Stimulated activated memory B cell treated with anti-CD40 and anti-IgM and Interleukin-4, amounts not matched to agents 10 μg/mL and 1 μg/mL and 100 μg/mL, for 72 hours (primary cell): ENCODE measurements at places on chromosomes 1 and 21.
A peak's percentile ranks its signal among the peaks of the same experiment; 100 is the strongest.

GRCh38 chr1:31707711-31708110, 3.9 kb upstream of the COL16A1 start:
- no peak for ATAC-seq

- no peak for ATAC-seq
These were observed 139.9 kb downstream of the PROX1 start for GRCh38 chr1:214127705-214128104.

DNA sequence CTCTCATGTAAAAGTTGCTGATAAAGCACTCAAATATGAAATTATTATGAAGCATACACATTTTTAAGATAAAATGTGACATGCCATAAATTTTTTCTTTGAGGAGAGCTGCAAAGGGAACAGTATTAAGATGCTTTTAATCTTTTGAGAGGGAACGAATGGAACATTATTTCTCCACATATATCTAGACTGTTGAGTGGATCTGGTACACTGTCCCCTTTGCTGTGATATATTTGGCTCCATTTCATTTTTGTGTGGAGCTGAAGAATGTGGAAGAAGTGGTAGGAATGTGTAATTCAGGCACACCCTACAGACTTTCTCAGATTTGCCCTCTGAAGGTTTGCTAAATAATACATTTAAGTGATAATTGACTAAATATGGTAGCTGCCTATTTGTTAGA, 31.7 kb downstream of the PGM1 start:
- no peak for ATAC-seq

DNA sequence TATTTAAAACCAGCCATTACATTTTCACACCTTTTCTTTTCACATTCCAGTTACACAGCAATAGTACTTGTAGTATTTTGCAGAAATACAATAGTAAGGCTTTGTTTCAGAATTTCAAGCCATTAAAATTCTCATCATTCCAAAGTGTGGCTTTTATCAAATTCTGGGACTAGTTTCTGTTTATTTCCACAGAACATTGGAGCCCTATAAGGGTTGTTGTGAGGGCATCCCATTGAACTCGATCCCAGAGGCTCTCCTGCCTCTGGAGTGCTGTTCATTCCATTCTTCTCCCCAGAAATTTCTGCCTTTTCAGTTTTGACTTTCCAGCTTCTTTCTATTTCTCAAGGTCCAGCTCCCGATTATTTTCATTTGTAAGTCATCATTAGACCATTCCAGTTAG, 645.5 kb downstream of the ADGRL2 start:
- no peak for ATAC-seq

GRCh38 chr21:32083197-32083596, 195.7 kb downstream of the MIS18A start:
- no peak for ATAC-seq

DNA sequence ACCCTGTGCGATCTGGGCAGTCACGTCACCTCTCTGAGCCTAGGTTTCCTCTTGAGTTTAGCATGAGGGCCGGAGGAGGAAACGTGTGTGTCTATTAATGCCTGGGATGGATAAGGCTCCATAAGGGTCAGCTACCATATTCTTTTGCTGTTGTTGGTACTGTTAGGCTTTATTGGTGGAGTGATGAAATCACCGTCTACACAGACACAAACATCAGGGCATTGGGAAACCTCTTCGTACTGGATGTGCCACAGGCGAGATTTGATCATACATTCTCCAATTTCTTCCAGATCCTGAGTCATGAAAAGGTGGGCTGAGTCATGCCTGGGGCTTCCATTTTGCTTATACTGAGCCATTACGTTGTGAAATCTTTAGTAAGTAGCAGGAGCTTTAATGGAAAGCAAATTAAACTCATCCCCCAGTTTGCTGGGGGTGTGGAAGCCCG, 24.9 kb upstream of the GRHL3 start:
- no peak for ATAC-seq

- no peak for ATAC-seq
These were observed 130.8 kb upstream of the SGIP1 start for GRCh38 chr1:66403007-66403731.

DNA sequence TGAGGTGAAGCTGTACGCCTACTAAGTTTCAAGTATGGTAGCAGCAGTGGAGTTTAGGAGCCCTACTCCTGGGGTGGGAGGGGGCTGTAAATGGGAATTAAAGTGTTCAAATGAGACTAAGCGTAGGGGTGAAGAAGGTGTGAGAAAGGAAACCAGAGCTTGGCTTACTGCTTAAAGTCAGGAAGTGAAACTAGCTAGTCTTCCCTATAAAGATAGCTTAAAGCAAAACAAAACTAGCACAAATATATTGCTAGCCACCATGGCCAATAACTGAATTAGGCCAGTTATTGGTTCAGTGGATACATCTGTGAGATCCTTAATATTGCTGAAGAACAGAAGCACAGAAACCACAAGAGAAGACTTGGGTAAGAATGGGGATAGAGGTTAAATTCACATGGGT, 492.2 kb upstream of the PKN2 start:
- peak; percentile 86 for ATAC-seq

DNA sequence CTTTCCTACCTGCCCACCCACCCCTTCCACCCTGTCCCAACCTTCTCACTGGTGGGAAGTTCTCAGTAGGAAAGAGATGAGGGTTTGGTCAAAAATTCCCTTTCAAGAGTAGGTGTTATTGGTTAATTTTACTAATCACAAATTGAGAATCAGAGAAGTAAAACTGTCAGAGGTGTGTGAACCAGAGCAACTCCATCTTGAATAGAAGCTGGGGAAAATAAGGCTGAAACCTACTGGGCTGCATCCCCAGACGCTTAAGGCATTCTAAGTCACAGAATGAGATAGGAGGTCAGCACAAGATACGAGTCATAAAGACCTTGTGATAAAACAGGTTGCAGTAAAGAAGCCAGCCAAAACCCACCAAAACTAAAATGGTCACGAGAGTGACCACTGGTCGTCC, 11.5 kb downstream of the PLA2G2D start:
- no peak for ATAC-seq

DNA sequence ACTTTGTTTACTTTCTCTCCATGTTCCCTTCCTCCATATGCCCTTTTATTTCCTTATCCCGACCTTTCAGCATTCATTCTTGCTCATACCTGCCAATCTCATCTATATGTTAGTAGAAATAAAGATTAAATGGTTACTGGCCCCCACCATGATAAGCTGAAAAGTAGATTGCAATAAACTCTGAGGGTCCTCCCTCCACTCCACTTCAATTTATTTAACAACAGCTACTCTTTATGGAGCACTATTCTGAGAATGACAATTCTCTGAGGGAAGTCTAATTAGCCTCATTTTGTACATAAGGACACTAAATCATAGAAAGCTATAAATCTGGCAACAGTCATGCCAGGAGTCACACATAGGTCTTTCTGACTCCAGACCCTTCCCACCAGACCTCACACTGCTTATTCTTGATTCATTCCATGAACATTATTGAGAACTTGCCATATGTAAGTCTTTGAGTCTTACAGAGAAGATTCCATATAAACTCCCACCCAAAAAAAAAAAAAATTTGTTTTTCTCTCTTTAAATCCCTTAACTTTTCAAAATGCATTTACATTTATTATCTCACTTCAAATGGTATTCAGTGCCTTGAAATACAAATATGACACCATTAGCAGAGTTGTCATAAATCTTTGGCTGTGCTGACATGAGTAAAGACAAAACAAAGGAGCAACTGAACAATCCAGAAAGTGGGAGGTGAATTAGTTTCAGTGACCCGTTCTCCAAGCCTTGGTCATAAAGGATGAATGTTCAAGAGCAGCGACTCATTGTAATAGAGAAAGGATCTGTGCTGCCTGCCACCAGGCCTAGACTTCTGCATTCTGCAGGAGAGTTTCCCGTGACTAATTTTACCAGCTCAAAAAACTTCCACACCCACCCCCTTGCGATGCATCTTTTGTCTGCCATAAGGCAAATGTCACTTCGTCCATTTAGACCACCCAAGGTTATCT, 28.5 kb downstream of the PALMD start:
- ATAC-seq, result no peak

DNA sequence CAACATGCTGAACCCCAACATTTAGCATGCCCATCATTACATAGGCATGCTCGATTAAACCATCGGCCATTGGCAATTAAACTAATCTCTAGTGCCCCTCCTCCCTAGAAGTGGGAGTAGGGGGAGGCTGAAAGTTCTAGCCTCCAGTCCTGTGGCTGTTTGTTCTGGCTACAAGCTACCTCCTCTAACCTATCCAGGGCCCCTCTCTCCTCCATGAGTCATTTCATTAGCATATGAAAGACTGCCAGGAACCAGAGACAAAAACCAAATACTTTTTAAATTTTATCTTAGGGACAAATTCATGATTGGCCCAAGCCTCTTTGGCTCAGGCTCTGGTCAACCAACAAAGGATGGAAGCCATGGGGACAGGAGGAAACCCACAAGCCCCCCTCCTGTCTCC, 231.1 kb downstream of the CACNA1E start:
- no peak for ATAC-seq

DNA sequence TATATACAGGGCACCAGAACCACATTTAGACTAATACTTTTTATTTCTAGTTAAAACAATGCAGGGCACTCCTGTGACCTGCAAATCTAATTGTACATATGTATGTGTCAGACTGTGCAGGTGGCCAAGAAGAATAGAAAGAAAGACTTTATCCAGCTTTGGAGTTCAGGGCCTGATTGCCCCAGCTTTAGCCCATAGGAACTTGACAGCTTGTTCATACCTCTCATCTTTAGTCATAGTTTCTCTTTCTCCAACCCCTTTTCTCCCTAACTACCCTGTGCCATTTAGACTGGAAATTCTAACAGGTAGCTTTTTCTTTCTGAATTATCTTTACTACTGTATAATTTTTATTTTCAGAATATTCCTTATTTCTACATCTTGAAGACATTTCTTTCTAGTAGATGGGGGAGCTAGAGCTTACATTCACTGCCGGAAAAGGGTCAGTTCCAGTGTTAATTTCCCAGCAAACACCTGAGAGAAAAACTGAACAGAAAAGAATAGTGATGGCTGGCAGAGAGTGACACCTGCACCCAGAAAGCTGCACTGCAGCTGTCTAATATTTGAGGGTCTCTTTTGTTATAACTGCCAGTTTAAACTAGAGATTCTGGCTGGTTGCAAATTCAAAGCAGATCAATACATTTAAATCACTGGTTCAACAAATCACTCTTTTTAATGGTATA, 8.4 kb downstream of the YBX1 start:
- ATAC-seq, result no peak

- ATAC-seq, result no peak
These were observed 181.4 kb downstream of the ZP4 start for GRCh38 chr1:237709355-237709754.

GRCh38 chr1:204294357-204294756, 65.4 kb downstream of the PLEKHA6 start:
- ATAC-seq, result no peak

DNA sequence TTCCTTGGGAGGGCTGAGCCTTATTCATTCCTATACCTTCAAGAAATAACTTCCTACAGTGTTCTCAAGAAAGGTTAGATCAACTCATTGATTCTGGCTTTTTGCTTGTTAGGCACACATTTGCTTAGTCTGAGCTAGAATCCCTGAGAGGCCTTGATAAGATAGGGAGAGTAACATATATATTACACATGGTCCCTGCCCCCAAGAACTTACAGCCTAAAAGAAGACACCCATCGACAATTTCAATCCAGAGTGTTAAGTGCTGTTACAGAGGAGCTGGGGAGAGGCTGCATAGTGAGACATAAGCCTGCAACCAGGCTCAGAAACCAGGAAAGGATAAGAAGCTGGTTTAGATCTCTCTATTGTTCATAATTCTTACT, 68.7 kb downstream of the PLPP3 start:
- no peak for ATAC-seq

GRCh38 chr1:147723691-147724323, 36.6 kb downstream of the GJA5 start:
- peak; percentile 49 for ATAC-seq

- no peak for ATAC-seq
These were observed 1892.4 kb downstream of the NCAM2 start for GRCh38 chr21:22890656-22891055.

DNA sequence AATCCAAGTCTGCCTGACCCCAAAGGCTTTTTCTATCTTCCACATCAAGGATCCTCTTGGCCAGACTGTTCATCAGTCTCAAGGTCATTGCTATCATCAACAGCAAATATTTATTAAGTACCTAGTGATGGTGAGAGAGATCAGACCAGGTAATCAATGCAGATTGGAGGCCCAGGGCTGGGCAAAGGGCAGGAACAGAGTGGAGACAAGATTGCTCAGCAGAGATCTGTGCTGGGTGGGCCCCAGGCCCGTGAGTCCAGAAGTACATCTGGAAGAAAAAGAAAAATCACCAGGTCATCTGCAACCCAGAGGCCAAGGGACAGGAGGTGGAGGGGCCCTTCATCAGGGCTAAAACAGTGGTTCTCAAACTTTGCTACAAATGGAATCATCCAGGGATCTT, 10.1 kb upstream of the PAQR7 start:
- no peak for ATAC-seq

DNA sequence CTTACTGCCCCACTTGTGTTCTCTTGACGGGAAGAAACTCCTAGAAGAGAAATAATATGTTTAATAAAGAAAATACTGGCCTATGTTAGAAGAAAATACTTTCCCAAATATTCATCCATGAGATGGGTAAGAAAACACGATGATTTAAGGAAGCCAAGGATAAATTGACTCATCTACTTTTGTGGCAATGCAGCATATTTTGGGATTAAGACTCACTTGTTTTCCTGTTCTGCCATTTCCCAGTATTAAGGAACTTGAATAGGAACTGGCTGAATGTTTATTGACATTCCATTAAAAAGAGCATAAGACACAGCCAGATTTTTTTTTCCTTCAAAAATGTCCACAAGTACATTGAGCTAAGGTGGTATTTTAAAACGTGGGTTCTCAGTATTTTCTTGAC, 10.9 kb upstream of the ADAMTS5 start:
- no peak for ATAC-seq

GRCh38 chr1:244049162-244050013, 1.7 kb upstream of the ZBTB18 start:
- ATAC-seq, result peak; percentile 16

GRCh38 chr1:240217403-240217802, 125.7 kb downstream of the FMN2 start:
- no peak for ATAC-seq

DNA sequence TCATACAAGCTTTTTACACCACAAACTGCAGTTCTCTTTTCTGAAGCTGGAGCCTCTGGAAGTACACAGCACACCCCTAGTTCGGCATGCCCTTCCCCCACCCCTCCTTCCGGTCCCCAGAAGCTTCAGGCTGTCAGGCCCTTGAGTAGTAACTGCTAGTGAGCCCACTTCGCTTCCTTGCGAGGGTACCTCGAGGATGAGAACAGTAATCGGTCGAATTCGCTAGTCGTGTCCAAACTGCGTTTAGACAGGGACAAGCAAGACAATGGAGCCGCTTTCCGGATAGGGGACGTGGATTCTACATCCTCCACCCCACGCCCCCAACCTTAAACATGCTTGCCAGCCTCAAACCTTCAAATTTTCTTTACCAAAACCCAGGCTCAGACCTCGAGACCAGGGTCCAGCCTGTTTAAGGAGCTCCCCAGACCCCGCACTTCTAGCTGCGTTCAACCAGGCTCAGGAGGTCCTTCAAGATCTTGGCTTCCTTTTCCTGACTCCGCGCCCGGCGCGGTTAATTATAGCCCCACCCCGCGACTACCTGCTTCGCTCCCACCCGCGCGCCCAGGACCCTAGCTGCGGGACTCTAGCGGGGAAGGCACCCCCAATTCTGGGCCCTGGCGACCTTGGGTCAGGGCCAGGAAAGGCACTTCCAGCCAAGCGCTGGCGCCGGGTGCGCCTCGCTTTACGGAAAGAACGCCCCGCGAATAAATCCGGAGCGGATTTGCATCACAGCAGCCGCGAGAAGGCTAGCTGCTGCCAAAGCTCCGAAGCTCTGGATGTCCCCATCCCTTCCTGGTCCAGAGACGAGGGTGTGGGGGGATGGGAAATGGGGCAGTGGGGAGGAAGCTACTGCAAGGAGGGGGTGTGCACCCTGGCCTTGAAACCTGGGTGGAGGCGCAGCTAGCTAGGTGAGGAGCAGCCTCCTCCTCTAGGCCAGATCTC, 8.1 kb upstream of the TSPAN1 start:
- peak; percentile 40 for ATAC-seq
